ENCODE measurements at places on chromosomes 7 and 10.

DNA sequence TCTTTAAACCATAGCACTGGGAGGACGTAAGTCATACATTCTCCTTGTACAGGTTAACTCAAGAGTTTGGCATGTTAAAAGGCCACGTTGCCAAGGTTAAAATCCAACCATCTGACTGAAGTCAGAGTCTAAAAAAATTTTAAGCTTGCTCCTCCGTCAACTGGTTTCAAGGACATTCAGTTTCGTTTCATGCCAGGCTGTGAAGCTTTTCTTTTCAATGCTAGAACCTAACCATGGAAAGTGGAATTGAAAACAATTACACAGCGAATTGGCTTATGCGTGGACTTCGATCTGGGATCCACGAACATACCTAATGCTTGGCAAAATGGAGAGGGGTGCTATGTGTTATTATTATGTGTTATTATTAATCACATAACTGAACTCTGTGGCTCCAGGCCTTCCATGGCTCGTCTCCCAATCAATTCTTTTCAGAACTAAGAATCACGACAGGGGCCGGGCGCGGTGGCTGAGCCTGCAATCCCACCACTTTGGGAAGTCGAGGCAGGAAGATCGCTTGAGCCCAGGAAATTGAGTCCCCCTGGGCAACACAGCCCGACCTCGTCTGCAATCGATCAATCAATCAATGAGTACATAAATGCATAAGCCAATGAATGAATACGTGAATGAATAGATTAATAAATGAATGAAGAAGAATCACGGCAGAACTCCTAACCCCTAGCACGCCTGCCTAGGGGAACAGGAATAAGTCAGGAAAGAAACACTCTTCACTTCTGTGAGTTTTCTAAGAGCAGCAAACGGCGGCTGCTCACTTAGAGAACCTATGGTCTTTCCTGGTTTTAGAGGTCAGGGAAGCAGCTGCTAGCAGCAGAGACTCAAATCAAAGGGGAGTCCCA, 733 bp upstream of the ARL5B start:
- no peaks in the 10 kb centered on the region for H3K36me3 ChIP-seq
- peak overlapping the region; percentile 97 for H3K27ac ChIP-seq
- no peak for DNase-seq
- H3K4me1 ChIP-seq: peaks cover 55% of the 10 kb centered on the region
- peak overlapping the region; percentile 92 for H3K4me3 ChIP-seq
- H3K27me3 ChIP-seq: no peaks in the 10 kb centered on the region

DNA sequence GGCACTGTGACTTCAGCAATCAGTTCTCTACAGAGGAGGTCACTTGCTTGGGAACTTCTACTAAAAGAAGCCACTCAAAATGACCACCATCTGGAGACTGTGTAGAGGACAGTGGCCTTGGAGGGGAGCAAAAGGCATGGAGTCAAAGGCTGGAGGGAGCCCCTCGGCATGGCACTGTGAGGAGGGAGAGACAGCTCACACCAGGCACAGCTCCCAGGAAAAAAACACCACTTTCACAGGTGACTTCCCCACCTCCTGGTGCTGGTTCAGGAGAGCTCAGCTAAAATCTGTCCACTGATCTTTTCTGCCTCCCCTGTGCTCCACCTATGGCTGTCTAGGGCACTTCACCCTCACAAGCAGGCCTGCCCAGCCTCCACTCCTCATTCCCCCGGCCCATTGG, 649.4 kb upstream of the MGMT start:
- no peak overlapping the region for H3K4me3 ChIP-seq
- no peaks in the 10 kb centered on the region for H3K36me3 ChIP-seq
- peaks cover 8% of the 10 kb centered on the region for H3K27me3 ChIP-seq
- H3K4me1 ChIP-seq: no peaks in the 10 kb centered on the region
- DNase-seq: no peak
- H3K27ac ChIP-seq: no peak overlapping the region

GRCh38 chr10:28535846-28536245, 2.9 kb downstream of the WAC start:
- H3K4me1 ChIP-seq: peaks cover 72% of the 10 kb centered on the region
- peaks cover 56% of the 10 kb centered on the region for H3K36me3 ChIP-seq
- H3K4me3 ChIP-seq: no peak overlapping the region
- DNase-seq: no peak

DNA sequence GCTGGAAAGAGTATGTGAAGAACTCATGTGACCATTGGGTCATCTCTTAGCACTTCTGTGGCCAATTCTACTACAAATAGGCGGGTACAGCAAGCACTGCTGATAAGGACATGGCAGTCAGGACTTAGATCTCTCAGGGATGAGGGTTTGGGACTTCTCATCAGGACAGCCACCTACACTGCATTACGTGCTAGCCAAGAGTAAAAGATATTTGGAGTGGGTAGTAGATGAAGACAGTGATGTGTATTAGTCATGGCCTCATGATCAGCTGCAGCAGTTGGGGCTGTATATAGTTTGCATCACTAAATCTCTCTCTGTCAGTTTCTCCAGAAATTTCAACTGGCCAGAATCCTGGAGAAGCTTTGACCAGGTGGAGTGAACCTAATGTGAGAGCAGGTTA, 9.2 kb downstream of the TAS2R60 start:
- DNase-seq: no peak
- no peaks in the 10 kb centered on the region for H3K36me3 ChIP-seq
- H3K4me3 ChIP-seq: no peak overlapping the region
- H3K27ac ChIP-seq: no peak overlapping the region
- H3K4me1 ChIP-seq: no peaks in the 10 kb centered on the region

GRCh38 chr10:113126229-113127201, 176.5 kb downstream of the TCF7L2 start:
- no peaks in the 10 kb centered on the region for H3K36me3 ChIP-seq
- peak overlapping the region; percentile 55 for H3K4me3 ChIP-seq
- peaks cover 10% of the 10 kb centered on the region for H3K4me1 ChIP-seq
- no peaks in the 10 kb centered on the region for H3K27me3 ChIP-seq
- H3K27ac ChIP-seq: peak overlapping the region; percentile 70

DNA sequence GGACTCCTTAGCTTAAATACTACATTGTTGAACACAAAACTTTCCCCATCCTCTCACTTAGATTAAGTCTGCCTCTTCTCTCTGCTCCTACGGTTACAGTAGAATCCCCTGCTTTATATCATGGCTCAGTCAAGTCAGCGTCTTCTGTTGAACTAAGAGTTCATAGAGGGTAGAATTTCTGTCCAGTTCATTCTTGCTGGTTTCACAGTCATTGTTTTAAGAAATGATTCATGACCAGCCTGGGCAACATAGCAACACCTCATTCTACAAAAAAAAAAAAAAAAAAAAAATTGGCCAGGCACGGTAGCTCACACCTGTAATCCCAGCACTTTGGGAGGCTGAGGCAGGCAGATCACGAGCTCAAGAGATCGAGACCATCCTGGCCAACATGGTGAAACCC, 3.7 kb upstream of the ZFYVE27 start:
- H3K27ac ChIP-seq: no peak overlapping the region
- no peak overlapping the region for H3K4me3 ChIP-seq
- H3K27me3 ChIP-seq: no peaks in the 10 kb centered on the region
- DNase-seq: no peak

DNA sequence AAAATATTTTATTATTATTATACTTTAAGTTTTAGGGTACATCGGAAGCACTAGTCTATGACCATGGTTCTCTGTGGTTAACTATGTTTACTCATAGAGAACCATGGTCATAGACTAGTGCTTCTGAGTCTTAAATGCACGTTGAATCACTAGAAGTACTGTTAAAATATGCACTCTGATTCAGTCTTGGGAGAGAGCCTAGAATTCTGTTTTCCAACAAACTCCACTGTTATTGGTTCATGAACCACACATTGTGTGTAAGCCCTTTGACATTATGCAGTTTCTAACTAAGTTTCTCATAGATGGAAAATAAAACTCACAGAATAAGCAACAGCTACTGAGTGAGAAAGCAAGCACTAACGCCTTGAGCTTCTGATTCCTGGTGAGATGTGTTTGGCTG, 1120.6 kb downstream of the SORCS1 start:
- DNase-seq: no peak
- H3K4me1 ChIP-seq: no peaks in the 10 kb centered on the region
- no peaks in the 10 kb centered on the region for H3K36me3 ChIP-seq
- H3K4me3 ChIP-seq: no peak overlapping the region
- no peak overlapping the region for H3K27ac ChIP-seq
- H3K27me3 ChIP-seq: no peaks in the 10 kb centered on the region

DNA sequence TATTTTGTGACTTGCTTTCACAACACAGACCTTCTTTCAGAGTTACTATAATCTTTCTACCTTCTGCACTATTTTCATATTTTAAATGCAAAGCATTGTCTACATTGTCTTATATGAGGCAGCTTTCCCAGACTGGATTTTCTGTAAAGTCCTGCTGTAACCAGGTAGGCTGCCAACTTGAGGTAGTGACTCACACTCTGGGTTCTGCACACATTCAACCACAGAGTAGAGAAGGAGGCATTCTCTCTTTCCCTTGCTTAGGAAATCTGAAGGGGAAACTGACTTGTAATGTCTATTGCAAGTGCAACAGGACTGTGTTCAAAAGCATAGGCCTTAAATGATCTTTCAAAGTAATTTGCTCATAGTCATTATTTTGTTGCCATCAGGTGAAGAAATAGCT, 461.4 kb downstream of the GRM8 start:
- no peaks in the 10 kb centered on the region for H3K36me3 ChIP-seq
- H3K4me1 ChIP-seq: no peaks in the 10 kb centered on the region
- no peaks in the 10 kb centered on the region for H3K27me3 ChIP-seq
- DNase-seq: no peak
- no peak overlapping the region for H3K4me3 ChIP-seq

- H3K4me1 ChIP-seq: peaks cover 17% of the 10 kb centered on the region
- no peak overlapping the region for H3K4me3 ChIP-seq
- H3K27ac ChIP-seq: no peak overlapping the region
- no peak for DNase-seq
- H3K36me3 ChIP-seq: no peaks in the 10 kb centered on the region
Observed at GRCh38 chr10:6667679-6668270, 87.7 kb upstream of the PRKCQ start.

- no peaks in the 10 kb centered on the region for H3K36me3 ChIP-seq
- no peaks in the 10 kb centered on the region for H3K4me1 ChIP-seq
- H3K27me3 ChIP-seq: no peaks in the 10 kb centered on the region
- no peak overlapping the region for H3K27ac ChIP-seq
- no peak overlapping the region for H3K4me3 ChIP-seq
Observed at GRCh38 chr7:133573554-133574265, 320.8 kb downstream of the EXOC4 start.

- H3K36me3 ChIP-seq: no peaks in the 10 kb centered on the region
- no peaks in the 10 kb centered on the region for H3K4me1 ChIP-seq
- H3K27me3 ChIP-seq: peaks cover 36% of the 10 kb centered on the region
- no peak overlapping the region for H3K27ac ChIP-seq
- H3K4me3 ChIP-seq: no peak overlapping the region
Observed at GRCh38 chr7:156657681-156658080, 17.1 kb downstream of the RNF32 start.

DNA sequence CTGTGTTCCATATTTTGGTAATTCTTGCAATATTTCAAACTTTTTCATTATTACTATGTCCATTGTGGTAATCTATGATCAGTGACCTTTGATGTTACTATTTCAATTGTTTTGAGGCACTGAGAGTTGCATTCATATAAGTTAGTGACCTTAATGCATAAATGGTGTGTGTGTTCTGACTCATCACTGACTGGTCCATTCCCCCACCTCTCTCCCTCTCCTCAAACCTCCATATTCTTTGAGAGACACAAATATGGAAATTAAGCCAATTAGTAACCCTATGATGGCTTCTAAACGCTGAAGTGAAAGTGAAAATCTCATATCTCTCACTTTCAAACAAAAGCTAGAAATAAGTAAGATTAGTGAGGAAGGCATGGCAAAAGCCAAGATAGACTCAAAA, 739.6 kb downstream of the CCSER2 start:
- no peak for DNase-seq
- no peak overlapping the region for H3K27ac ChIP-seq
- no peaks in the 10 kb centered on the region for H3K4me1 ChIP-seq

GRCh38 chr10:103584216-103585010, 90.9 kb downstream of the NEURL1 start:
- peak overlapping the region; percentile 60 for H3K4me3 ChIP-seq
- peaks cover 48% of the 10 kb centered on the region for H3K27me3 ChIP-seq
- peaks cover 21% of the 10 kb centered on the region for H3K4me1 ChIP-seq
- H3K36me3 ChIP-seq: peaks cover 13% of the 10 kb centered on the region
- no peak overlapping the region for H3K27ac ChIP-seq
- DNase-seq: no peak

GRCh38 chr7:74097937-74098614, 14.5 kb downstream of the LIMK1 start:
- H3K36me3 ChIP-seq: peaks cover 56% of the 10 kb centered on the region
- H3K27me3 ChIP-seq: no peaks in the 10 kb centered on the region
- no peak overlapping the region for H3K27ac ChIP-seq
- no peak for DNase-seq
- no peak overlapping the region for H3K4me3 ChIP-seq

GRCh38 chr10:104040862-104041789, 44.6 kb downstream of the COL17A1 start:
- no peaks in the 10 kb centered on the region for H3K36me3 ChIP-seq
- no peaks in the 10 kb centered on the region for H3K27me3 ChIP-seq
- H3K4me3 ChIP-seq: no peak overlapping the region
- no peaks in the 10 kb centered on the region for H3K4me1 ChIP-seq

GRCh38 chr10:102410429-102411073, 8.0 kb downstream of the PSD start:
- peak overlapping the region; percentile 60 for H3K4me3 ChIP-seq
- no peak overlapping the region for H3K27ac ChIP-seq
- H3K27me3 ChIP-seq: peaks cover 87% of the 10 kb centered on the region
- H3K4me1 ChIP-seq: peaks cover 22% of the 10 kb centered on the region
- no peaks in the 10 kb centered on the region for H3K36me3 ChIP-seq

DNA sequence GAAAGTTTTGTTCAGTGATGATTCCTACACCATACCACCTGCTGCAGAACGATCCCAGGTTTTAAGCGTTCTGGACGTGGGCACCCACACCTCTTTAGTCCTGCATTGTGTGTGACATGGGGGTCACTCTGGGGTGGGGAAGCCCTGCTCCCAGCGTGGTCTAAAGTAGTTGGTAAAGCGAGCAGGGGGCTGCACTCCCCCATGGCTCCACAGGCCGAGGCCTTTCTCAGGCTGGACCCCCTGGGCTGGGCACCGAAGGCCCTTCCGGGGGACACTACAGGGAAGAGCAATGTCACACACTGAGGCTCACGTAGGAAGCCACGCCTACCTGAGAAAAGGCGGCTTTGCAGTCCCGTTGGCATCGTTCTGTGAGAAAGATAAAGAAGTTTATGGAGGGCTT, 12.3 kb downstream of the BRI3 start:
- no peak for DNase-seq
- no peak overlapping the region for H3K4me3 ChIP-seq
- H3K36me3 ChIP-seq: peaks cover 49% of the 10 kb centered on the region
- no peak overlapping the region for H3K27ac ChIP-seq

DNA sequence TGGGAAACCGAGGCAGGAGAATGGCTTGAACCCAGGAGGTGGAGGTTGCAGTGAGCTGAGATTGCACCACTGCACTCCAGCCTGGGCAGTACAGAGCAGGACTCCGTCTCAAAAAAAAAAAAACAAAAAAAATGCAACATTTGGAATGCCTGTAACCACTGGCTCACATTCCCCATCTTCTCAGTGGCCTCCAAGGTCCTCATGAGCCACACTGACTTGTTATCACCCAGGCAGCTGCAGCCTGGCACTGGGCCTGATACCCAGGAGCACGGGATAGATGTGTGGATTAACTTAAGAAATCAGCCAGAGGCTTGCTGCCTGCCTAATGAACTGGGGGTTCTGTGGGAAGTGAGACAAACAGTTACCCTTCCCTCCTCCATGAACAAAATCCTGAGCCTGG, 23.0 kb downstream of the JCAD start:
- peak overlapping the region; percentile 22 for H3K27ac ChIP-seq
- no peak overlapping the region for H3K4me3 ChIP-seq
- DNase-seq: no peak
- peaks cover 88% of the 10 kb centered on the region for H3K4me1 ChIP-seq
- peaks cover 76% of the 10 kb centered on the region for H3K27me3 ChIP-seq
- H3K36me3 ChIP-seq: peaks cover 8% of the 10 kb centered on the region

Data from left ventricle myocardium inferior (tissue), 1 donor.